ENCODE measurements at places on chromosomes 1 and 21.

DNA sequence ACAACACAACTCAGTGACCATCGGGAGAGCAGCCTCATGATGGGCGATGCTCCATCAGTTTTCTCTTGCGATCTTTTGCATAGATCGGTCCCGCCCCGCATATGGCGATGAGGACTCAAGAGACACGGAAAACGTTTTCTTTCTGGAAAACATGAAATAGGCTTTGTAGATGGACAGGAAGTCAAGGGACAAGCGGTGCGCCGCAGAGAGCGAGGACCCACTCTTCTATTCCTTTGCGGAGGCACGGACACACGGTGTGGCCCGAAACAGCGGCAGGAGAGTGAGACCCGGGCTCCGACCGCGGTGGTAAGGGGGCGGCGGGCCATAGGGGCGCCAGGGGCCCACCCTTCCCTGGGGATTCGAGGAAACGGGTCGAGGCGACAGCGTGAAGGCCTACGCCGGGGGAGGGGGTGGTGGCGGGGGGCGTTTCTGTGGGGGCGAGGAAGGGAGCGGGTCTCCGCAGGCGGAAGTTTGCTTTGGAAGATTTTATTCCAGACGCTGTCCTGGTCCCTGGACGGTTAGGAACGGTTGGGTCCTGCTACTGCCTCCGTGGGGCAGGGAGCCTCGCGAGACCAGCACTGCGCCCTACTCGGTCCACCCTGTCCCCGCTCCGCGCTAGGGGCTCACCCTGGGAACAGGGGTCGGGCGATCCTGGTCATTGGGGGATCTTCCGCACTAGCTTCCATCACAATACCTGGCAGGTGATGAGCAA is 796 bp upstream of the TDRKH start:
- DNase-seq = no peak

DNA sequence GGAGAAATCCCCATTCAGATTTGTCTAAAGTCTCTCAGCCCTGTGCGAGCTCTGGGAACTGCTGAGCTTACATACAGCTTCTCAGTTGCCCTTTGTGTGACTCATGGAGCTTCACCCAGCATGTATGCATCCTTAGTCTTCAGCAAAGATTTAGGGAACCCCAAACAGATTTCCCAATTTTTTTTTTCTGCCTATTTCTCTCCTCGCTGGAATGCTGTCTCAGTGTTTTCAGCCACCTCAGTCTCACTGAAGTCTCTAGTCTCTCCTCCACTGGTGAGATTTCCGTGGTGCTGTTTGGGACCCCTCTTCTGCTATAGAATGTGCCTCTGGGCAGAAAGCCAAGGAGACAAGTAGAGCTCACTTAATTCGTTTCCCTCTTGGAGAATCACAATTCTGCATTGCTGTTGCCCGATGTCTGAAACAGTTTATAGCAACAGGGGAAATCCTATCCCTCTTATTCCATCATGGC is 28.1 kb upstream of the TXLNA start:
- peak; percentile 30 for DNase-seq

DNA sequence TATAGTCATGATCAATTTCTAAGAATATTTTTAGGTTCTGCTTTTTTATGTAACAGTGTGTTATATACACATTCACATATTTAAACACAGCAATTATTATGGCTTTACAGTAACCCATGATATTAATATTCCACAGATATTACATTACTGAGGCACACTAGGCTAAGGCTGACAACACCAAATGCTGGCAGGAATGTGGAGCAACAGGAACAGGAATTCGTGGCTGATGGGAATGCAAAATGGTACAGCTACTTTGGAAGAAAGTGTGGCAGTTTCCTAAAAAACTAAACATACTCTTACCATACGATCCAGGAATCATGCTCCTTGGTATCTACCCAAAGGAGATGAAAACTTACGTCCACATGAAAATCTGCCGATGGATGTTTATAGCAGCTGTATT is 1.9 kb upstream of the KCNJ9 start:
- no peak for DNase-seq

GRCh38 chr1:67919274-67920072 is 86.2 kb upstream of the GNG12 start:
- no peak for DNase-seq

DNA sequence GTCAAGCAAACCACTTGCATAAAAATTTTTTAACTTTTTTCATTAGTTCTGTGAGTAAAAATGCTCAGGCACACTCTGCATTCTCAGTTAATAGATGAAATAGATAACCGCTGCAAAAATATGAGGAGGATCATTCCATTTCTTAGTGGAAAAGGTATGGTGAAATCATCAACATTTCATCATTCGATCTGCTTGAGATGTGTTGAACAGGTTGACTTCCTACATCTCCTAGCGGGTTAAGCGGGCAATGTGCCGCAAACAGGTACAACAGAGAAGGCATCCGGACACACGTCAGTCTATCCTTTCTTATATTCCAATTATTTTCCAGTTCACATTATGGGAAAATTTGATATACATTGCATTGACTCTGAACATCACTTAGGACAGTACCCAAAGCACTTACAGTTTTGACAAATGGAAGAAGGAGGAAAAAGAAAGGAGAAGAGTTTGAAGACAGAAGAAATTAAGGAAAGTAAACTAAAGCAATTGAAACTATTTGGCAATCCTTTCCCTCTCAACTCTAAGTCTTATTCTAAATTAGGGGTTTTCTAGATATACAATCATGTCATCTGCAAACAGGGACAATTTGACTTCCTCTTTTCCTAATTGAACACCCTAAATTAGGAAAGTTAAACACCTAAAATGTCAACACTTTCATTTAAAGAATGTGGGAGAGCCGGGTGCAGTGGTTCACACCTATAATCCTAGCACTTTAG is 33.5 kb downstream of the NIBAN1 start:
- DNase-seq = no peak

DNA sequence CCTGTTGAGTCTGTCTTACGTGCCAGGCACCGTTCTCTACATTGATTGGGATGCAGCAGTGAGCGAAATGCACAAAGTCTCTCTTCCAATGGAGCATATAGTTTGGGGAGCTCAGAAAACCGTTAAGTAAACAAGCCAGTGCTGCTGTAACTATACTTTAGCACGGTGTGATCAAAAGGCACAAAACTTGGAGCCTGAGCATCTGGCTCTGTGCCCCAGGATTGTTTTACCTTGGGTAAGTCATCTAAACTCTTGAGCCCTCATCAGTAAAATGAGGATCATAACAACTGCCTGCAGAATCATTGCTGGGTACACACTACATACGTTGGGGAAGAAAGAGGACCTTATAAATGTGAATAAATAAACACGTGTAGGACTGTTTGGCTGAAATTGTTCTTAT is 1.8 kb downstream of the HHIPL2 start:
- DNase-seq = no peak

- DNase-seq = peak; percentile 61
Measured at GRCh38 chr1:205271277-205271676, 43.5 kb downstream of the TMCC2 start.

- DNase-seq = peak; percentile 95
Measured at GRCh38 chr1:244050835-244051444, at the start of gene ZBTB18. Gene ZBTB18, plus strand, starts transcription at chr1:244051283. Its CDS starts 149 bp downstream, at chr1:244051432.

DNA sequence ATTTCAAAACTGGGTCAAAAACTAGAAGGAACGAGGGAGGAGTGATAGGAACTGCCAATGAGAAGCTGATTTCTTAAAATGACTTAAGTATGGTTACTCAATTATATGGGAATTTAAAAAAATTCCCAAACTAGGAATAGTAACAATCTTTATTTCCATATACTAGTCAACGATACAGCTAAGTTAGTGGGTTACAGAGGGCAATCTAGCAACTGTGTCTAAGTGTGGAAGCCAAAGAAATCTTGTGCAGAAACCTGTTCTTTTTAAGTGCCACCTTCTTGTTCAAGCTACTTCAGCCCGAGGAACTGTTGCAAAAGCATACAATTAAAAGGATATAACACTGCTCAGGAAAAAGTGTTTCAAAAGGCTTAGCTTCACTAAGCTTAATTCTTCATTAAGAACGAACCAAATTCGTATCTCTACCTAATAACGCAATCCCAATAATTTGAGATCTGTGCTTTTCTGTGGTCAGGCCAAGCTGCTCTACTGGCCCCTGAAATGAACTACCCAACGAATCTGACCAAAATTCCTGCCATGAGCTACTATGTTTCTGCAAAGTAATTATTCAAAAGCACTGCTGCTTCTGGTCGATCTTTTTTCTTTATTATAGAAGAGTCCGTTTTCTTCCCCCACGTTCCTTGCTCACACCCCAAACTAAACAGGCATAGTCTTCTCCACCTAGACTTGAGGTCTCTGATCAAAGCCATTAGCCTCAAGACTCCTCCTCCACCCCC is 1.8 kb downstream of the USP24 start:
- DNase-seq = peak; percentile 54

DNA sequence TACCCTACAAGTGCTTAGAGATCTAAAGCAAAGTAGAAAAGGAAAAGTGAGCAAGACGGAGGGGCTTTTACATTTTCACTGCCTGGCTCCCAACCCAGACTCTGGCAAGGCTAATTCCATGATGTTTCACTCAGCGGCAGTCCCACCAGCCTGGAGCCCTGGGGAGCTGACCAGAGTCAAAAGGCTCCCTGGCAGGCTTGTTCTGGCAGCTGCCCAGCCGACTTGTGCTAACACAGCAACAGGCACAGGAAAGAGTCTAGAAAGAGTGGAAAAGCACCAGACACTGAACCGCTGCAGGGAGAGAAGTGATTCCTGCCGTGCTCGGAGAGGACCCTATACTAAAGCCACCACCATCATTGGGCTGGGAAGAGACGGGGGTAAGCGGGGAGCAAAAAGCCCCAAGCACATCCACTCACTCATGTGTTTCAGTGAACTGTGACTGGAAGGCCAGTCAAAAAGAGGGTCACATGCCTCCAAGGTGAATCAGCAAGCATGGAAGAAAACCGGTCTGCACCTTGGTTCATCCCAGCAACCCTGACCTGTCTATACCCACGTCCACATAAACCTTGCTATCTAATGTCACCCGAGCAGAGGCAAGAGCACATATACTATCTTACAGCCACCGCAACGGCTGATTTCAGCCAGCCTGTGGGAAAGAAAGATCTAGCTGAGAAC is 8.0 kb downstream of the SMIM12 start:
- no peak for DNase-seq
